SJCRH30 (cell line): ENCODE measurements at places on chromosomes 5 and 9.
A peak's percentile ranks its signal among the peaks of the same experiment; 100 is the strongest.

DNA sequence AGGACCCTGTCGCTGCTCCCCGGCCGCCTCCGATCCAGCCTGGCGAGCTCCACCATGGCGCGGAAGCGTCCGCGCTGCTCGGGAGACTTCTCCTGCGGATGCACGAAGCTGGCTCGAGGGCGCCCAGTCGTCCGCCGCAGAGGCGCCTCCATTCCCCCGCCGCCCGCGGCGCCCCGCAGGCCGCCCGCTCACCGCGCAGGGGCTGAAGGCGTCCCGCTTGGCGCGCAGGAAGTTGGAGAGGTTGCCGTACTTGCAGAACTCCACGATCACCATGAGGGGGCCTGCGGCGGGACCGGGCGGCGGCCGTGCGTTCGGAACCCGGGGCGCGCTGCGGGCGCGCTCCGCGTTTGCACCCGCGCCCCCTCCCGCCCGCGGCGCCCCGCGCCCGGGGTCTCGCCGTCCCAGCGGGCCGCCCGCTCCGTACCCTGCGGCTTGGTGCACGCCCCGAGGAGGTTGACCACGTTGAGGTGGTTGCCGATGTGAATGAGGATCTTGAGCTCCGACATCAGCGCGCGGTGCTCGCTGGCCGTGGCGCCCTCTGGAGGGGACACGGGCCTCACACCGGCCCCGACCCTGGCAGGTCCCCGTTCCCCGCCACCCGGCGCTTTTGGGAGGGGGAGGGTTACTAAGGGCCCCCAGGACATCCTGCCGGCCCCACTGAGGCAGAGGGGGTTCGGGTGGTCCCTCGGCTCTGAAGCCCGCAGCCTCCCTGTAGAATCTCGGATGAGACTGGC, 27.7 kb upstream of the SCGB3A1 start:
- DNase-seq, result no peak

- DNase-seq, result no peak
Measured at GRCh38 chr5:37055383-37055990, 178.9 kb downstream of the NIPBL start.

GRCh38 chr5:118247458-118247857, 740.9 kb downstream of the DTWD2 start:
- DNase-seq, result no peak

- peak; percentile 99 for DNase-seq
Measured at GRCh38 chr5:138542956-138543729, at the start of gene ETF1. Gene ETF1 (minus strand): TSS chr5:138543236. CDS start chr5:138542918, 318 bp downstream.

- DNase-seq, result no peak
Measured at GRCh38 chr5:124231230-124231629, 515.2 kb downstream of the ZNF608 start.

GRCh38 chr5:111511831-111512374, 432 bp downstream of the STARD4 start:
- peak; percentile 70 for DNase-seq

GRCh38 chr5:7742241-7742656, 108.7 kb downstream of the CFAP90 start:
- DNase-seq, result no peak

DNA sequence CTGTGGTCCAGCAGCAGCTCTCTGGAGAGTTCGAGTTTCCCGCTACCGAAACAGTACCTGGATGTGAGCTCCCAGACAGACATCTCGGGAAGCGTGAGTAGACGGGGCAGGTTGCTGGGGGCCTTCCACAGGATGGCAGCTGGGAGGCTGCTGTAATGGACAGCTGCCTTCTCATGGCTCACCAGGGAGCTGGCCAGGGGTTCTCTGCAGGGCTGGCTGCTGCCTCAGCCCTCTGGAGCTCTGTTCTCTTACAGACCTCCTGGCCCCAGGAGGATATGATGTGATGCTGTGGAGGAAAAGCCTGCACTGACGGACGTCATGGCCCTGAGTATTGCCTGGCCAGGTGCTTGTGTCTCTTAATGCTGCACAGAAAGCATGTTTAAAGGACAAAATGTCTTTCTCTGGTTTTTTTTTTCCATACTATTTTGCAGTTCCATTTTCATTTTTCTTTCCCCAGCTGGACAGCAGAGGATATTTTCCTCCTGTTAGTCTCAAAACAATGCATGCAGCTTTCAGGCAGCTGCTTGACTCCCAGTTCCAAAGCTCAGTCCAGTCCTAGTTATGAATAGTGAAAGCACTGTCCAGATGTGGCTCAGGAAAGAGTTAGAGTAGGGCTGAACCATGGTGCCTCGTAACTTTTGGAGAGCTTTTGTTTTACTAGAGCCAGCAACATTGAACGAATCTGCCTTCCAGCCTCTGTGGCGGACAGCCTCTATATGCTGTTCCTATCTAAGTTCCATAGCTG, 77.5 kb upstream of the RARS1 start:
- peak; percentile 44 for DNase-seq

GRCh38 chr9:97480749-97481148, 20.7 kb upstream of the TMOD1 start:
- DNase-seq, result no peak

DNA sequence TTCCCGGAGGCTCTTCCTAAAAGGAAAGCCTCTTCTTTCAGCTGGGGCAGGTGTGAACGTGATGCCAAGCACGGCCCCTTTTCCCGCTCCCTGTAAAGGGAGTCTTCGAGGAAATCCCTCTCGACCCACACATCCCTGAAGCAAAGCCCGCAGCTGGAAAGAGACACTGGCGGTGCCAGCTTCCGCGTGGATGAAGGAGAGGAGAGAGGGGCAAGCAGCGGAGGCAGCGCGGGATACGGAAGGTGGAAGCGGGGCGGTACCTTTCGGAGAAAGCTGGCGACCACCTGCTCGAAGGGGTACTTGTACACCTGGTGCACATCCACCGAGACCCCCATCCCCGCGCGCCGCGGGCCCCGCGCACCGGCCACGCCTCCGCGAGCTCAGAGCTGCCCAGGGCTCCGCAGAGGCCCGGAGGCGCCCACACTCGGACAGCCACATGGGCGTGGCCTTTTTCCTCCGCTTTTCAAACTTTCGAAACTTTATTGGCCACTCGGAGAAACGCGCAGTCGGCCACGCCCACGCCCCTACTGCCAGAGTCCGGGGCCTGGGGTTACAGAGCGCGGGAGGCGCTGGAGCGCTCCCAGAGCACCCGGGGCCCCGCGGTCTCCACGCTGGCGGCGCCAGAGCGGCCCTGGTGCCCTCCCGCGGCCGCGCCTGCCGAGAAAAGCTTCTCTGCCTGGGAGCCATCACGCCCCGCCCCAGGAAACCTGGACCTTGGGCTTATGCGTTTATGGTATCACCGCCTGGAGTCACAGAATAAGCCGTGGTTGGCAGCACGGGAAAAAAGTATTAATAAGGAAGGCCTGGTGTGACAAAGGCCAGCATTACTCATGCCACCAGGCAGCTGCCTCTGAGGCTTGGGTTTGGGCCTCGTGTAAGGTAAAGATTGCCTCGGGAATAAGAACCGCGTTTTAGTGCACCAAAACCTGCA, at the start of gene PRELID2:
PRELID2 (minus strand) TSS at position 426 of the 931 bp plus-strand sequence; CDS start at position 335, 91 bp downstream.
- DNase-seq, result no peak

GRCh38 chr9:80437091-80437640, 865.4 kb downstream of the TLE4 start:
- no peak for DNase-seq
